Breast epithelium (tissue), 4 donors: ENCODE measurements at places on chromosomes 7 and 10. TPM values are rescaled to one million over a fixed set of nuclear protein-coding genes. Genes with fewer than 3 reads are reported as not detected.

DNA sequence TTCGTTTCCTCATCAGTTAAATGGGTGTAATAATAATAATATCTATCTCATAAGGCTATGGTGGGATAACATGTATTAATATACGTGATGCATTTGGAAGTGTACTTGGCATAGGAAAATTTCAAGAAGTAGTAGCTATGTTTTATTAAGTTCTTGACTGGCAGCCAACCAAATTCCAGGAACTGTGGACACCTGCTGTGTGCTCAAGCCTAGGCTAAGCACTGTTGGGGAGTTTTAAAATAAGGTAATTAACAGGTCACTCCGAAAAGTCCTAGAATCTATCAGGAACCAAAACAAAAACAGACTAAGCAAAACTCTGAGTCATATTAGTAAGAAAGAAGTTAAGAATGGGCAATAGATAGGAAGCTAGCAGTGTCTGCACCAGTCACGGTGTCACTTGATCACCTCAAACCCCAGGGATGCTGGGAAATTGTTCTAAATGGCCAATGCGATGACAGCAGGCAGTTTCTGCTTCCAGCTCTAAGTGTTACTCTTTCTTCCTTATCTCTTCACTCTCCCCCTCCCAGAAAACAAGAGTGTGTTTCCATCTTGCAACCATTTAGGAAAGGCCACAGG is 92.0 kb upstream of the GDF10 start:
- no peak overlapping the region for H3K4me3 ChIP-seq
- DNase-seq = no peak
- H3K27me3 ChIP-seq = no peaks in the 10 kb centered on the region
- H3K36me3 ChIP-seq = no peaks in the 10 kb centered on the region

- no peak for DNase-seq
- no peaks in the 10 kb centered on the region for H3K27me3 ChIP-seq
- H3K4me1 ChIP-seq = no peaks in the 10 kb centered on the region
- no peak overlapping the region for H3K4me3 ChIP-seq
- no peak overlapping the region for H3K27ac ChIP-seq
These were observed 19.9 kb upstream of the NEBL start for GRCh38 chr10:20916976-20917375.

- H3K4me1 ChIP-seq = no peaks in the 10 kb centered on the region
- no peaks in the 10 kb centered on the region for H3K27me3 ChIP-seq
- DNase-seq = no peak
These were observed 78.9 kb downstream of the ADAM12 start for GRCh38 chr10:126309228-126309883.

DNA sequence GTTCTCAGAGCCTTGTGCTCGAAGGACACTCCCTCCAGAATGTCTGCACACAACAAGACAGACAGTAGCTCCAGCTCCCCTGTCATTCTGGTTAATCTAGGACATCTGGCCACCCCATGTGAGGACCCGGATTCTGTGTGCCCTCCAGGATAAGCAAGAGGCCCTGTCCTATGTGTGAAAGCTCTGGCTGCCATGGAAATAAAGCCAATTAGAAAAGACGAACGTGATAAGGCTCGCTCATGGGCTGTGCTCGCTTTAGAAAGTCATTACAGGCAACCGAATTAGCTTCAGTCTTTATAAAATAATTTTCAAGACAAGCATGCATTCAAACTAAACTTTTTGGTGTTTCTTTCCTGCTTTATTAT is 263.4 kb downstream of the INHBA start:
- DNase-seq = no peak
- no peaks in the 10 kb centered on the region for H3K4me1 ChIP-seq
- H3K4me3 ChIP-seq = no peak overlapping the region
- H3K27me3 ChIP-seq = no peaks in the 10 kb centered on the region

DNA sequence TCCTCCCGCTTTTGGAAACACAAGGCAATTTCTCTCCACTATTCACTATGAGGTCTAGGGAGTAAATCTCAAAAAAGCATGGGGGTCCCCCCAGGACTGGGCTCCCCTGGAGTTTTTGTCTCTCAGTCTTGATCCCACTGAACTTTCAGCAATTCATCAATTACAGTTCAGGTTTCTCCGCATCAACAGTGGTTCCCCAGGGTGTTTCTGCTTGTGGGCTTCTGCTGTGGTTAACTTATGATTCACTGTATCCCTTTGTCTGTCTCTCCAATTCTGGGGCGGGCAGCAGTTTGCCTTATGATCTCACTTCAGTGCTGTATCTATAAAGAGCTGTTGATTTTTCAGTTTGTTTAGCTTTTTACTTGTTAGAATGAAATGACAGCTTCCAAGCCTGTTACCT is 142.6 kb upstream of the CDC14C start:
- no peak overlapping the region for H3K4me3 ChIP-seq
- no peaks in the 10 kb centered on the region for H3K36me3 ChIP-seq
- no peaks in the 10 kb centered on the region for H3K4me1 ChIP-seq
- no peaks in the 10 kb centered on the region for H3K27me3 ChIP-seq
- no peak for DNase-seq

DNA sequence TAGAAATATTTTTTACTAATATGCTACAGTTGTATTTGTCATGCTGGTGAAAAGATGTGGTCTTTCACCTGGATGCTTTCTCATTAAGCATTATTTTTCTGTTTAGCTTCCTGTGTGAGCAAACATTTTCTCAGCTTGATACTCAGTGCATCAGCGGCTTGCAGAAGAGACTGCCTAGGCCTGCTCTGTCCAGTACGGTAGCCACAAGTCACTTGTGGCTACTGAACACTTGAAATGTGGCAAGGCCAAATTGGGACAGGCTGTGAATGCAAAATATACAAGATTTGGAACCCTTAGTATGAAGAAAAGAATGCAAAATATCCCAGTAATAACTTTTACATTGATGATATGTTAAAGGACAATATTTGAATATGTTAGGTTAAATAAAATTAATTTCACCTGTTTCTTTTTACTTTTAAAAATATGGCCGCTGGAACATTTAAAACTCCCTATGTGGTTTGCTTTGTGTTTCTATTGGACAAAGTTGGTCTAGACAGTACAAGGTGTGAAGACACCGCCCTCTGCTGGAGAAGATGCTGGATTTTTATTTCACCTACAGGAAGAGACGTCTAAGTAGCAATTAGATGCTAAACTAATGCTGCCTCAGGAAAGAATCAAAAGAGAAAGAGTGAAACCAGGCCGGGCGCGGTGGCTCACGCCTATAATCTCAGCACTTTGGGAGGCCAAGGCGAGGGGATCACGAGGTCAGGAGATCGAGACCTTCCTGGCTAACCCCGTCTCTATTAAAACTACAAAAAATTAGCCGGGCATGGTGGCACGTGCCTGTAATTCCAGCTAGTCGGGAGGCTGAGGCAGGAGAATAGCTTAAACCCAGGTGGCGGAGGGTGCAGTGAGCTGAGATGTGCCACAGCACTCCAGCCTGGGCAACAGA is 5.3 kb downstream of the SRGN start:
- DNase-seq = peak; percentile 74
- H3K4me1 ChIP-seq = no peaks in the 10 kb centered on the region
- H3K4me3 ChIP-seq = no peak overlapping the region
- no peak overlapping the region for H3K27ac ChIP-seq
- no peaks in the 10 kb centered on the region for H3K36me3 ChIP-seq

GRCh38 chr10:90051474-90051873 is 350.1 kb downstream of the KIF20B start:
- no peak for DNase-seq
- H3K27ac ChIP-seq = no peak overlapping the region
- H3K27me3 ChIP-seq = no peaks in the 10 kb centered on the region
- no peaks in the 10 kb centered on the region for H3K36me3 ChIP-seq
- no peaks in the 10 kb centered on the region for H3K4me1 ChIP-seq

DNA sequence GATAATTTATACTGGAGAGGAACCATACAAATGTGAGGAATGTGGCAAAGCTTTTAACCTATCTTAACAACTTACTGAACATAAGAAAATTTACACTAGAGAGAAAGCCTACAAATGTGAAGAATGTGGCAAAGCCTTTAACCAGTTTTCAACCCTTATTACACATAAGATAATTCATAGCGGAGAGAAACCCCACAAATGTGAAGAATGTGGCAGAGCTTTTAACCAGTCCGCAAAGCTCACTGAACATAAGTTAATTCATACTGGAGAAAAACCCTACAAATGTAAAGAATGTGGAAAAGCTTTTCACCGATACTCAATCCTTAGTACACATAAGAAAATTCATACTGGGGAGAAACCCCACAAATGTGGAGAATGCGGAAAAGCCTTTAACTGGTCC is 37.9 kb downstream of the ZNF138 start:
- H3K27me3 ChIP-seq = no peaks in the 10 kb centered on the region
- H3K4me1 ChIP-seq = no peaks in the 10 kb centered on the region
- DNase-seq = no peak
- H3K27ac ChIP-seq = no peak overlapping the region
- no peak overlapping the region for H3K4me3 ChIP-seq

- DNase-seq = no peak
- no peak overlapping the region for H3K4me3 ChIP-seq
- no peak overlapping the region for H3K27ac ChIP-seq
These were observed 28.9 kb upstream of the SLC26A5 start for GRCh38 chr7:103474956-103475355.

DNA sequence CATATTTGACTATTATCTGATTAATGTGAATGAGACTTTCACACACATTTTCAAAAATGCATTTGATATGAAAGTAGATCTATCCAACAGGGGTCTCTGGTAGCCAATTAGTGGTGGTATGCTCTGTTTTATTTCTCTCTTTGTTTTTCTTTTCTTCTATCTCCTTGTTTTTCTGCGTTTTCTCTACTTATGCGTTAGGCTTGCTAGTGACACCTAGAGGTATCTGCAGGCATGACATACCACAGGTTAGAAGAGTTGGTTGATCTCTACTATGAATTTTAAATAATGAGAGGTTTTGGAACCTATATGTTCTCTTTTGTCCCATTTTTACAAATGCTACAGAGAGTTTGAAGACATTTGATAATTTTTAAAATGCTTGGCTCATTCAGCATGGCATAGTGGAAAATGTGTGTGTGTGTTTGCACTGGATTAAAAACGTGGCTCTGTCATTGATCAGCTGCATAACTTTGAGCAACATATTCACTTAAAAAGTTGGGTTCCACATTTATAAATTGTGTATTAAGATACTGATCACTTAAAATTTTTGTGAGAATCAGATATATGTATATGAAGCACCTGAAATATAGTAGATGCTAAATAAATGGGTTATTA is 28.1 kb upstream of the PLXDC2 start:
- H3K4me3 ChIP-seq = no peak overlapping the region
- H3K36me3 ChIP-seq = no peaks in the 10 kb centered on the region
- H3K4me1 ChIP-seq = no peaks in the 10 kb centered on the region
- no peak for DNase-seq
- no peaks in the 10 kb centered on the region for H3K27me3 ChIP-seq

- H3K4me1 ChIP-seq = no peaks in the 10 kb centered on the region
- DNase-seq = no peak
- H3K27ac ChIP-seq = no peak overlapping the region
These were observed 7.7 kb upstream of the HYCC1 start for GRCh38 chr7:23021596-23021995.

GRCh38 chr7:2979951-2980350 is 63.7 kb downstream of the CARD11 start:
- H3K36me3 ChIP-seq = no peaks in the 10 kb centered on the region
- H3K27ac ChIP-seq = no peak overlapping the region
- no peaks in the 10 kb centered on the region for H3K27me3 ChIP-seq
- no peak overlapping the region for H3K4me3 ChIP-seq
- no peak for DNase-seq

CCDC172 gene
- not detected for total RNA-seq

GPC2 gene
- 3.6 TPM for total RNA-seq

TMEM273 gene
- total RNA-seq = 29.8 TPM

STK31 gene
- 1.2 TPM for total RNA-seq

SPDYE8 gene
- total RNA-seq = not detected

FZD1 gene
- total RNA-seq = 36.1 TPM
